Left ventricle myocardium superior (tissue), 1 donor: ENCODE measurements at places on chromosomes 16 and 17.

DNA sequence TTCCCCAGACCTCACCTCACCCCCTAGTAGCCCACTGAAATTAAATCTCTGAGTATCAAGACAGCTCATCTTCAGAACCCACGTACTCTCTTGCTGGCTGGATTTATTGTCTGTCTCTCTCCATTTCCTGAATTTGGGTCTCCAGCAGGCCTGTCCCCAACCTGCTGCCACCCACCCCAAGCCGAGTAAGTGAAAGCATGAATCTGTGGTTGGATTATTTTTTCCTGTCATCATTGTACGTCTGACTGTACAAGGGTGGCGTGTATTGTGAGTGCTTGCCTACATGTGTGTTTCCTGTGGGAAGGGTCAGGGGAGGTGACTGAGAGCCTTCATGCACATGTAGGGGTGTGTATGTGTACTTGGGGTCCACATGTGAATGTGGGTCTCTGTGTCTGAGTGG, 5.4 kb downstream of the TNP2 start:
- DNase-seq = no peak

DNA sequence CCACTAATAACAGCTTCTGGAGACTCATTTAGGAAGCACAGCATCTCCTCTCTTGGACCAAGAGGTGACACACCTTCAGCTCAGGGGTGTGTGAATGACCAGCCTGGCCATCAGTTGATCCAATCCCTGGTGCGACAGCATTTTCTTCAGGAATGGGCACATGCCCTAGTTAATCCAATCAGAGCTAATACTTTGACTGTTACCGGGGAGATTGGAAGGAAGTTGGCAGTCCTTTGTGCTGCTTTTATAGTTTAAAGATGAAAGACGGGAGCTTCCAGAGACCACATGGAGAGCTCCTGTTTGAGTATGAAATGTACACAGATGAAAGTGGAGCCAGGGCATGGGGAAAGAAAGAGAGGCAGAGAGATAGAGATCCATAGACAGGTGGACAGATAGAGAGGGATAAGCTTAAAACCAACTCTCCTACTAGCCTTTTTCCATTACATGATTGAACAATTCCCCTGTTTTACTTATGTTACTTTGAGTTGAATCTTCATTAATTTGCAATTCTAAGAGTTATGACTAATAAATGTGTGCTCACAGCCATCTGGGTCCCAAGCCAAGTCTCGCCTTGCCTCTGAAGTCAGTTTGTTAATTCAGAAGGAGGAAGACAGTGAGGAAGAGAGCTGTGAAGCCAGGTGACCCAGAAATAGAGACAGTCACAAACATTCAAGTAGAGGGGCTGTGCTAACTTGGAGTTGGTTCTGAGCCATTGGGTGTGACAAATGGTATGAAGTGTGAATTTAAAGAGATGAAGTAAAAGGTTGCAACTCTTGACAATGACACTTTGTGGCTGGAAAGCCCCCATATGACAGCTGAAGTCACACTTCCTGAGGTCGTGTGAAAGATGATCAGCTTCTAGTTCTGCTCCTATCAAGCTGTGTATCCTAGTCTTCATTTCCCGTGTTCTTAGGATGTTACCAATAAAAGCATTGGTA, 120.0 kb upstream of the GOT2 start:
- DNase-seq = no peak

DNA sequence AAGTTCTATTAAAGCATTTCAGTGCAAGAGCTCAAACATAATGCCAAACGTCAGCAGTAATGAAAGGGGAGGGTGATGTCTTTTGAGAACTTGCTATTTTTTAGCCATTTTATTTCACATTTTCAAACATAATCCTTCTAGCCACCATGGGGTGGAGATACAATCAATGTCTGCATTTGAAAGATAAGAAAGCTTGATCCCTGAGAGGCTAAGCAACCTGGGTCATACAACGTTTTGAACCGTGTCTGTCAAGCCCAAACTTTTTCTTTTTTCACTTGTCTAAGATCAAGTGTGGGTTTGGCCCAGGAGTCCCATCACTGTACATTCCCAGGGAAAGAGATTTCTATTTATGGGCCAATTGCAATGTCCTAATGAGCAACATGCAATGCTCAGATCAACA, 331.1 kb downstream of the SLC39A11 start:
- DNase-seq = no peak

DNA sequence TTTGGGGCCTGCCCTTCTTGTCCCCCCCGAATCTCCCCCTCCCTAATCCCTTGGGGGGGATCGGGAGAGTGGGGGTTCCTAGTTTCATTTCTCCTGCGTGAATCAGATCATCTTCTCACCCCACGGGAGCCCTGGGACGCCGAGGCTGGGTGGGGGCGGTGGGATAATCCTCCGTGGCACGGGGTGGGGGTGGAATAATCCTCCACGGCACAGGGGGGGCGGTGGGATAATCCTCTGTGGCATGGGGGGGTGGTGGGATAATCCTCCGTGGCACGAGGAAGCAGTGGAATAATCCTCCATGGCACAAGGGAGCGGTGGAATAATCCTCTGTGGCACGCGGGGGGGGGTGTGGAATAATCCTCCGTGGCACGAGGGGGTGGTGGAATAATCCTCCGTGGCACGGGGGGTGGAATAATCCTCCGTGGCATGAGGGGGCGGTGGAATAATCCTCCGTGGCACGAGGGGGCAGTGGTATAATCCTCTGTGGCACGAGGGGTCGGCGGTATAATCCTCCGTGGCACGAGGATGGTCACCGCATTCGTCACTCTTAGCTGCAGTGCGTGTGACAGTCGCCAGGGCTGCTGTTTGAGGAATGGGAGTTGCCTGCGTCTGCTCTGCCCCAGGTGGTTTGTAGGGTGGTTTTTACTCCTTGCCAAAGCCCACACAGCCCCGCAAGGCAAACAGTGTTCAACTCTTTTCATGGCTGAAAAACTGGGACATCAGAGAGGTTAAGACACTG, 156.9 kb downstream of the LAT start:
- DNase-seq = no peak

DNA sequence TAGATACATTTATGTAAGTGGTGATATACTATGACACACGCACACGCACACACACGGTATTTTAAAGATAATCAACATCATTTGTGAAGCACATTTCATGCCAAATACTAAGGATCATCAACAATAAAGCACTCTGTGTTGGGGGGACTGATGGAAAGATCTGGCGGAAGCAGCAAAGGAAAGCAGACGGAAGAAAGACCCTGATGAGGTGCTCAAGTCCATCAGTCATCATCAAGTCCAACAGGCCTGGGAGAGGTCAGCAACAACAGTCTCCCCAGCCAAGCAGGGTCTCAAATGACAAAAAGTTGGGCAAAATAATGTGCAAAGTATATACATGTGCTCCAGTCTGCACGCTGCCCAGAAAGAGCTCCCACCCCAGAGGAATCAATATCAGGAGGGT, 55.5 kb downstream of the HIC1 start:
- no peak for DNase-seq

DNA sequence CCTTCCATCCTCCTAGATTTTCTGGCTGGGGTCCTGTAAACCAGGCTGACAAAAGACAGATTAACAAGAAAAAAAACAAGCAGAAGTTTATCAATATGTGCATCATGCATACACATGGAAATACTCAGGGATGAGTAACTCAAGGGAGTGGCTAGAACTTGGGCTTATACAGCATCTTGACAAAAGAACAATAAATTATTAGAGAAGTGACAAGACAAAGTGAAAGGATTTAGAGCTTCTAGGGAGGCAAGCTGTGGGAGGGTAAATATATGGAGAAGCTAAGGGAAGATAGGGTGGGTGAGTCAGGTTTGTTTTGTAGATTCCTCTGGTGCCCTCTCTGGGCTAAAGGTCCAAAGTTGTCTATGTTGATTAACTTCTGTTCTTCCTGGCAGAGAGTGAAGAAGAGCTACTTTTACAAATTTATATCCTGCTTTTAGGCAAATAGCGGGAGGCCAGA, 48.0 kb upstream of the NDRG4 start:
- no peak for DNase-seq

DNA sequence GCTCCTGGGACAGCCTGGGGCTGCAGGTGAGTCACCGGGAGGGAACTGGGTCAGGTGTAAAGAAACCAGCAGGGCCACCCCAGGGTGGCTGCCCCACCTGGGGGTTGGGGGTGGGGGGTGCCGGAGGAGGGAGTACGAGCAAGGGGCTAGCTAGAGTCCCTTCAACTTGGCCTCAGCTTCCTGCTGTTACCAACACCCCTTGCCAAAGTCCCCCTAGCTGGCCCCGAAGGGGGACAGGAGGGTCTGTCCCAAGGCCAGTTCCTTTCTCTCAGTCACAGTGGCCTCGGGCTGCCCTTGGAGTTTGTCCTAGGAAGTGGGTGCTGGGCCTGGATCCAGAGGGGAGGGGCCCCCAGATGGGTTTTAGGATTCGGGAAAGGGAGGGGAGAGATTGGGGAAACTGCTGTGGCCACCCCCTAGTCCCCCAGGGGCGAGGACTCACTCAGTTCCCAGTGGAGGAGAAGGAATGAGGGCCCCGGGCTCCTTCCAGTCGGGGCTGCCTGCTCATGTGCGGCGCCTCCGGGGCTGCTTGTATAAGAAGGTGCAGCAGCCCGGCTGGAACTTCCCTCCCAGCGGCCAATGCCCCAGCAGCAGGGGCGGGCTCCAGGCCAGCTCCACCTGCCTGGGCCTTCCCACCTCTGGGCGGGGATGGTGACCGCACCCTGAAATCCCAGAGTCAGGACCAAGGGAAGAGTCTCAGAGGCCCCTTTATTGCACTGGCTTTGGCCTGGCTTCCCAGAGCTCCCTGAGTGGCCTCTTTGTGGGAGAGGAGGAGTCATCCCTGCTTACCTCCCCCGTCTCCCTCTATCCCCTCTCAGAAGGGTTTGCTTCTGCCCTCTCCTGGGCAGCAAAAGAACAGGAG, 7.3 kb downstream of the ARHGAP27 start:
- peak; percentile 80 for DNase-seq

GRCh38 chr16:84087001-84087400, 29.7 kb downstream of the MBTPS1 start:
- no peak for DNase-seq

DNA sequence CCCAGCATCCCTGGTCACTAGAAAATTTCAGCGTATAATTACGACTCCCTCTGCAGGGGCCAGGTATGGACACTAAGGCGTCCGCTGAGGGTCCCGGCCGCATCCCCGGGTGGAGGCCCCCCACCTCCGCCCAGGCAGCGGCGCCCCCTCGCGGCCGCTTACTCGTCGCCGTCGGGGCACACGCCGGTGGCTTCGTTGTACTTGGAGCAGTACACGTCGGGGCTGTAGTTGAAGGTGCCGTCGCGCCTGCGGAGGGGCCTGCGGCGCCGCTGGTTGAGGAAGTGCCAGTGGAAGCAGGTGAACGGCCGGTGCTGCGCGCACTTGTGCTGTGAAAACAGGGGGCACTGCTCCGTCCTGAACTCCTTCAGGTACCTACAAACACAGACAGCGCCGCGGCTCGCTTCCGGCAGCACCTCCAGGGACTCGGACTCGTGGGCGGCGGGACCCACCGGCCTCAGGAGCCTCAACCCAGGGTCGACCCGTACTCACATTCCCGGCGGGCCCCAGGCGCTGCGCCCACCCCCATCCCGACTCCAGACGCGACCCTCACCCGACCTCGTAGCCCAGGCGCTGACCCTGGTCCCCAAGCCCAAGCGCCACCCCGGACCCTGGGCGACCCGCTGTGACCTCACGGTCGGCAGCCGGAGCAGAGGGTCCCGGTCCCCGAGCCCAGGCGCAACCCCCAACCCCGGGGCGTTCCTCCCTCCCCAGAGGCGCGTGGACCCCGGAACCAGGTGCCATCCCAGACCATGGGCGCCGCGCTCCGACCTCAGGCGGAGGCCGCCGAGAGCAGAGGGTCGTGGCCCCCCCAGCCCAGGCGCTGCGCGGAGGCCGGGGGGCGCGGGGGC, 596 bp downstream of the UNKL start:
- DNase-seq = peak; percentile 71

DNA sequence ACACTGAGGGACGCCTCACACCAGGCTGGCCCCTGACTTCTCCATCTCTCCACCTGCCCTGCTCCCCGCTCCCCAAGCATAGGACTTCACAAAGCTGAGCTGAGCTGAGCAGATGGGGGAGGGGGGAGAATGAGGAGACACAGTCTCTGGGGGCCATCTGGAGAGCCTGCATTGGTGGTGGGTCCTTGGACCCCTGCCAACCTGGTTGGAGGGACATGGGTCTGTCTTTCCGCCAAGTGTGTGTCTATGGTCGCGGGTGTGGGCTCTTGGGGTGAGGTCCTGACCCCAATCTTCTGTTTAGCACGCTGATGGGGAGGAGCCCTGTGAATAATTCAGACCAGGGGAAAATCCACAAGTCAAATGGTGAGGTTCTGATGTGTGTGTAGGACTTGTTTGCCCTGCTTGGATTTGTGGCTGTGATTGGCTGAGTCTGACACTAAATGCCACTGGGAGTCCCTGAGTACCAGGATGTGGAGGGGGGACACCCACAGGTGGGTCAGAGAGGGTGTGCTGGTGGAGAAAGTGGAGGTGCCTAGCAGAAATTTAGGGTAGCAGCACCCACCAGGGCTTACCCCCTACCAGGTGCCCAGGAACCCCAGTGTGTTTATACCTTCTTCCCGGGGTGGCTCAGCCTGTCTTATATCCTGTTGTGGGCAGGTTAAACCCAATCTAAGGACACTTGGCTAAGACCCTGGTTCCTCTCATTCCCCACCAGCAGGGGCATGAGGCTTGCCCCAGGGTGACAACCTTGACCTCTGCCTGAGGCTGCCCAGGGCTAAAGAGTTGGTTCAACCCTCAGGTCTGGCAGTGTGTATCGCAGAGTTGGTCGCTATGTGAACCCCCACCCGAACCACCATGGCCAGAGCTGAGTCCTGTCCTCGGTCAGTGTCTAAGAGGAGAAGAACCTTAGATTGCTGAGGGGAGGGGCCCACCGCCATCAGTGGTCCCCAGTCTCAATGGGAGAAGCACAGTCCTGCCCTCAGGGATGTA, 2.1 kb downstream of the FMNL1 start:
- DNase-seq = peak; percentile 24

- DNase-seq = no peak
Measured at GRCh38 chr17:72611172-72611571, 481.3 kb downstream of the SLC39A11 start.

DNA sequence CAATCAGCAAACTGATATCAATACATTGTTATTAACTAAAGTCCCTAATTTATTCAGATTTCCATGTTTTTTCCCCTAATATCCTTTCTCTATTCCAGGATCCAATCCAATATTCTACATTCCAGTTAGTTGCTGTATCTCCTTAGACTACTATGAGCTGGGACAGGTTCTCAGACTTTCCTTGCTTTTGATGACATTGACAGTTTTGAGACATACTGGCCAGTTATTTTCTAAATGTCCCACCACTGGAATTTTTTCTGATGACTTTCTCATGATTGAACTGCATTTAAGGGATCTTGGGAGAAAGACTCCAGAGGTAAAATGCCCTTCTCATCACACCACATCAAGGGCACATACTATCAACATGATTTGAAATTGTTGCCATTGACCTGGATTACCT, 177.1 kb upstream of the MAF start:
- DNase-seq = no peak

- DNase-seq = no peak
Measured at GRCh38 chr17:63760771-63761539, 12.4 kb downstream of the CCDC47 start.

- DNase-seq = no peak
Measured at GRCh38 chr17:61126473-61127249, 273.0 kb upstream of the TBX2 start.

- no peak for DNase-seq
Measured at GRCh38 chr17:10417431-10417830, 4.3 kb downstream of the MYH8 start.
